ENCODE measurements at places on chromosomes 12 and 14. TPM values are rescaled to one million over a fixed set of nuclear protein-coding genes. Genes with fewer than 3 reads are reported as not detected.

The SDSL gene
- 6.5 TPM for total RNA-seq

The PTPRO gene
- total RNA-seq, result 0.63 TPM

The KIF5A gene
- not detected for total RNA-seq

The RNASE3 gene
- total RNA-seq, result not detected

The ABCC9 gene
- 0.26 TPM for total RNA-seq

The SYNDIG1L gene
- not detected for total RNA-seq

The CCDC92 gene
- total RNA-seq, result 10.3 TPM

The ENDOU gene
- 0.51 TPM for total RNA-seq

The GPHN gene
- total RNA-seq, result 4.7 TPM

The CLEC14A gene
- not detected for total RNA-seq

The PHLDA1 gene
- 191 TPM for total RNA-seq

The EFS gene
- total RNA-seq, result not detected

The FAM90A1 gene
- total RNA-seq, result not detected

The OR4K13 gene
- not detected for total RNA-seq

The FBLN5 gene
- total RNA-seq, result 20.0 TPM

The SPRING1 gene
- 33.6 TPM for total RNA-seq

The PTPN21 gene
- total RNA-seq, result 14.7 TPM

The C14orf132 gene
- total RNA-seq, result 8.1 TPM

The TTC5 gene
- 10.3 TPM for total RNA-seq

The RHOJ gene
- total RNA-seq, result not detected

The PDZRN4 gene
- not detected for total RNA-seq

The RIPK3 gene
- not detected for total RNA-seq

The ARHGAP9 gene
- 0.23 TPM for total RNA-seq

The TC2N gene
- total RNA-seq, result not detected

The PRIMA1 gene
- total RNA-seq, result not detected

The CRIP1 gene
- not detected for total RNA-seq

The PPP1R1A gene
- not detected for total RNA-seq

The MYG1 gene
- total RNA-seq, result 55.0 TPM

The GPR65 gene
- not detected for total RNA-seq

The PPHLN1 gene
- 76.2 TPM for total RNA-seq

The PALS1 gene
- 23.8 TPM for total RNA-seq

The AKAP5 gene
- total RNA-seq, result 0.13 TPM

The TEX22 gene
- 0.06 TPM for total RNA-seq

The SLC25A47 gene
- total RNA-seq, result not detected

The BDKRB2 gene
- not detected for total RNA-seq

The PLEK2 gene
- 0.64 TPM for total RNA-seq

The TTC6 gene
- total RNA-seq, result not detected

The CD4 gene
- total RNA-seq, result 0.92 TPM

The PTHLH gene
- 0.63 TPM for total RNA-seq

The ATF7 gene
- 14.2 TPM for total RNA-seq

The YLPM1 gene
- total RNA-seq, result 26.8 TPM

The GARIN6 gene
- total RNA-seq, result not detected

The CLEC1A gene
- total RNA-seq, result not detected

The ASCL1 gene
- not detected for total RNA-seq

The STYK1 gene
- 1.7 TPM for total RNA-seq
